ENCODE measurements at places on chromosomes 6 and 20.

DNA sequence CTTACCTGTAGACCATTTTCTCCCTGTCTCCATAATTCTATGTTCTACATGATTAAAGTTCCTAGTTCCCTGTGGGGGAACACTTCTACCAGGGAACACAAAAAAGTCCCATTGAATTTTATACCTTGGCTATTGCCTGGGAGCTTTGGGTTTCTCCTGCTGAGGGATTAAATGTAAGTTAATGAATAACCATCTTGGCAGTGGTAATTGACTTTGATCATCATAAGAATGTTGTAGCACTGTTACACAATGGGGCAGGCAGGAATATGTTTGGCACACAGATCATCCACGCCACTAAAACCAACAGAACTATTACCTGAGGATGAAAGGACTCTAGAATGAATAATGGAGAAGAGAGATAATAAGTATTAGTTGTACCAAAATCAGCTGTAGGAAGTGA, 1106.2 kb upstream of the GJE1 start:
- peak; percentile 67 for DNase-seq

GRCh38 chr6:41427642-41428335, 92.4 kb downstream of the NCR2 start:
- peak; percentile 66 for DNase-seq

- no peak for DNase-seq
These were observed 113.8 kb downstream of the JPH2 start for GRCh38 chr20:44073011-44073674.

DNA sequence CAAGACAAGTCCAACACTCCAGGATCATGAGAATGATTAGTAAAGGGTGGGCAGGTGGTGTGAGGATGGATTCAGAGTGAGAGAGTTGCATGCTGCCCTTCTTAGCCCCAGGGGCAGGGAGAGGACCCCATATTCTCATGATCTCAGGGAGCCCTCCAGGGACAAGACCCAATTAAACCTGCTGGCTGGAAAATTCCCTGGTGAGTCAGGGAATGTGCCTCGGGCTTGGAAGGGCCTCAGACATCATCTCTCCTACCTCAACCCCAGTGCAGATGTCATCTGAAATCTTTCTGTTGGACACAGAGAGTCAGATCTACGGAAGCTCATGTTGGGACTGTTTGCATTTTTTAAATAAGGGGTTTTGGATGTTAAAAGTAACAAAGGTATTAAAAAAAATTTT, 9.2 kb upstream of the SIRPD start:
- no peak for DNase-seq

DNA sequence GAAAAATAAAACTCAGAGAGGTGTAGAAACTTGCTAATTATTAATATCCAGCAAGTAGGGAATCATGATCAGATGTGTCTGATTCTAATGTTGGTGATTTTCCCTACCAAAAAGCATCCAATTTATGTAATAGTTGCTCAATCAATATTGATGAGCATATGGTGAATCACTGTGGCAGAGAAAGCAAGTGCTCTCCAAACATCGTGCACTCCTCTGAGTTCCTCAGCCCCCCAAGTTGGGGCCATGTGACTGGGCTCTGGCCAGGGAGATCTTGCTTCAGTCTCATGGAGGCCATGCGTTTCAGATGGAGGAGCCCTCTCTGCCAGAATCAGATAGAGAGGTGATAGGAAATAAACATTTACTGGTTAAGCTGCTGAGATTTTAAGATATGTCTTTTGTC, 133.2 kb upstream of the LY86 start:
- no peak for DNase-seq

- no peak for DNase-seq
These were observed 30.2 kb downstream of the RANBP9 start for GRCh38 chr6:13681305-13682061.

GRCh38 chr20:36167902-36168503, 13.5 kb downstream of the EPB41L1 start:
- DNase-seq = no peak

GRCh38 chr20:20666359-20666758, 46.1 kb downstream of the RALGAPA2 start:
- DNase-seq = no peak

- DNase-seq = no peak
These were observed 3.1 kb downstream of the HS3ST5 start for GRCh38 chr6:114339706-114340105.

GRCh38 chr6:126072834-126073233, 86.5 kb downstream of the TRMT11 start:
- DNase-seq = no peak

DNA sequence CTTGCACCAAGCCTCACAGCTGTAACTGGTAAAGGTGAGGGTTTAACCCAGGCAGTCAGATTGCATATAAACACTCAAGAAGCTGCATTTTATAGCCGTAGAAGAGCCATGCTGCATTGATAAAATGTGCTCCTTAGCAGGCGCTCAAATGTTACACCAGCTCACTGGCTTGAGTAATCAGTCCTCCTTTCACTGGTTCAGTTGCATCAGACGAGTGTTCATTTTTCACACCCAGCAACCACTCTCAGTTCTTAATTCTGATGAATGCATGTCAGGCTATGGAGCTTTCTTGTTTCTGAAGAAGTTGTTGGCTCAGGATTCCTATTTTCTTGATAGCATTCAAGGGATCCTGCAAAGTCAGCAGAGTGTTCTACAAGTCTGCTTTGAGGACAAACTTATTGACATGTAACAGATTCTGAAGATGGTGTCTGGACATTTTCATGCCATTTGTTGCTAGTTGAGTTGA, 198.3 kb downstream of the PLCB1 start:
- no peak for DNase-seq

GRCh38 chr6:162726947-162727321, 632 bp downstream of the PRKN start:
- DNase-seq = peak; percentile 4

- DNase-seq = no peak
These were observed 134.8 kb upstream of the FOXA2 start for GRCh38 chr20:22719167-22719591.

GRCh38 chr6:7532232-7532631, 9.2 kb upstream of the DSP start:
- peak; percentile 71 for DNase-seq

- DNase-seq = no peak
These were observed 658.8 kb upstream of the CHD6 start for GRCh38 chr20:42276718-42277602.

DNA sequence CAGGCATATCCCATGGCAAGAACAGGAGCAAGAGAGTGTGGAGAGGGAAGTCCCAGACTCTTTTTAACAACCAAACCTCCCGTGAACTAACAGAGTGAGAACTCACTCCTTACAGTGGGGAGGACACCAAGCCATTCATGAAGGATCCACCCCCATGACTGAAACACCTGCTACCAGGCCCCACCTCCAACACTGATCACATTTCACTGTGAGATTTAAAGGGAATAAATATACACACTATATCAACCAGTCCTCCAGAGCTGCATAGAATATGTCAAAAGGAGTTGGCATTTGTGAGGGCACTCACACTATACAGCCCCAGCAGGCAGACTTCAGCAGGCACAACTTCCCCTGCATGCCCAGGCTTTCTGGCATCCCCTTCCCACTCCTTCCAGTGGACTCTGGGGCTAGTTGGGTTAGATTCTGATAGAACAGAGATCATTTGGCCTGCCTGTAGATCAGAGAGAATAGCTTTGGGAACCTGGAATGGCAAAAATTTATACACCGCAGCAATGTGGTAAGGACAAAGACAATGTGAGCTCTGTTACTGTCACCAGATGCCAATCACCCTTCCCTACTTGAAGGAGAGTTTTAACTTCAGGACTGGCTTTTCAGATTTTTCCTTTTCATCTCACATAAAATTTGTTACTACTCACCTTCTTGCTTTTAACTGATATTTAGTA, 25.2 kb upstream of the TENT5A start:
- no peak for DNase-seq

DNA sequence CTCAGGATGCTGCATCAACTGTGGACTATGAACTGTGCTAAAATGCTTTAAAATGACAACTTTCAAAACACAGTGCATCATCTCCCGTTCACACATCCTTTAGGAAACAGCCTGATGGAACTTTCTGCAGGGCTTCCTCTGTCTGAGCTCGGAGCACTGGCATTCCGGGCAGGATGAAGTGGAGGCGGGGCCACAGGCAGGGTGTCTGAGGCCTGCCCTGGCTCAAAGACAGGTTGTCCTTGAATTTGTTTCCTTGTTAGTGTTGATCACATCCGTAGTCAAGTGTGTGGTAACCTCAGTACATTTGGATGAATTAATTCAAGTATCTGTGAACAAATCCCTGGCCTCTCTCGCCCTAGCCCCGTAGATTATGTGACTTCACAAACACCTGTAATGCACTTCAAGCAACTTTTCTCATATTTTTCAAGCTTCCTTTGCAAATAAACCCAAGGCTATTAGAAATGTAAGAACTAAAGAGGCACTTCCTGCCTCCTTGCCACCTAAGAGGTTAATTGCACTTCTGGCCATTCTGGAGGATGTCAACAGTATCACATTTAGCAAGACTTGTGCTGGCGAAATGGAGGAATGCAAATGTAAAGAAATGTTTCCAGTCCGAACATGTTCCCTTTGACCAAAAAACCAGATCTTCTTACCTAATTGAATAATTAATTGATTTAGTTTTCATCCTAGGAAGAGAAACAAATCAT, 3.1 kb downstream of the CD93 start:
- no peak for DNase-seq

GRCh38 chr6:149140137-149140909, 177.2 kb upstream of the TAB2 start:
- no peak for DNase-seq

DNA sequence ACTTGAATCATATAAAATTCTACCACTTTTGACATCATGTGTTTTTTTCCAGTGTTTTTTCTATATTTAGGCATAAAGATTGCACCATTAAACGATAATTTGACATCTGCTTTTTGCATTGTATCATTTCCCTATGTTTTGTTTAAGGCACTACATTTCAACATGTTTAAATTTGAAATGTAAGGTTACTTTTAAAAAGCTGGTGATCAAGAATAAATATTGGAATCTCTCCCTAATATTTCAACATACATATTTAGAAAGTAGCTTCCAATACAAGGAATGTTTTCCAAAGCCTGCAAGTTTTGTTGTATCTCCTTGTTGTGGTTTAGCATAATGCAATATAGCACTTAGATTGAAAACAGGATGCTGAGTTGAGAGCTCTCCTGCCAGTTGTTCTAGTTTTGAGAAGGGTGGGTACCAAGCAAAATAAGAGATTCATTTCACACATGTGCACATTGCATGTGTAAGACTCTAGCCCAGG, 76.5 kb downstream of the SYNJ2 start:
- DNase-seq = no peak

DNA sequence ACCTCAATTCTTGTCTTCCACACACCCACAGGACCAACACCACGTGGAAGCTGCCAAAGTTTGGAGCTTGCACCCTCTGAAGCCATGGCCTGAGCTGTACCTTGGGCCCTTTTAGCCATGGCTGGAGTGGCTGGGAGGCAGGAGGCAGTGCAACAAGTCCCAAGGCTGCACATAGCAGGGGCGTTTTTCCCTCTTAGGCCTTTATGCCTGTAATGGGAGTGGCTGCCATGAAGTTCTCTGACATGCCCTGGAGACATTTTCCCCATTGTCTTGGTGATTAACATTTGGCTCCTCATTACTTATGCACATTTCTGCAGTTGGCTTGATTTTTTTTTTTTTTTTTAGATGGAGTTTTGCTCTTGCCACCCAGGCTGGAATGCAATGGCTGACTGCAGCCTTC, 44.4 kb upstream of the SLC22A3 start:
- DNase-seq = no peak

GRCh38 chr6:150417899-150418826, 49.4 kb downstream of the IYD start:
- DNase-seq = peak; percentile 90

DNA sequence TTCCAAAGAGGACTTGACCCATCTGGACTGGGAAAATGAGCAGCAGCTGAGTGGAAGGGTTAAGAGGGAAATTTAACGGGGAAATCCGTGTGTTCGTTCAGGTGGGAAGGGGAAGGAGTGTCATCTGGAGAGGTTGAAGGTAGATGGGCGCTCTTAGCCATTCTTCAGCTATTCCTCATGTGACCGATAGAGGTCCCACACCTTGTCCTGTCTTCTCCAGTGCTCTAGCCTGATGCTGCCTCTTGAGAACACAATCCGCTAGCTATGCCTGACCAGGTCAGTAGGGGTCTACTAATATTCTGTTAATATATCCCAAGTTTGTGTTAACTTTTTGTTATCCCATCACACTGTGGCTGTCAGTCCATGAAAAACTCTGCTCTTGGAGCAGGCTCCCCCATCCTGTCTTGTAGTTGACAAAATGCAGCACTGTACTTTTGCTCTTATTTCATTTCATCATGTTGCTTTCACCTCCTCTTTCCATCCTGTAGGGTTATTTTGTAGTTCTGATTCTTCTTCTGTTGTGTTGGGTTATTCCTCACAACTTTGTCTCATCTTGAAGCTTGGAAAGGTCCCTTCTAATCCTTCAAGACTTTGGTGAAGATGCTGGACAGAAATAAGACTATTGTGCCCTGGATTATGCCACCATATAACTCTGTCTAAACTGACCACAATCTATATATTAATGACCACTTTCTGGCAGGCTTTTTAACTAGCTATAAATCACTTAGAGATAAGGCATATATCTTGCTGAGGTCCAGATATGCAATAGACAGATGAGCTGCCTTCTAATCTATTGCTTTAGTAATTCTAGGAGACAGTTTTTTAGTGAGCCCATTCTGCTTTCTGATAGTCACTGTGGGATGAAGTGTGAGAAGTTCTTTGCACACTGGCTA, 123.4 kb upstream of the SUPT3H start:
- no peak for DNase-seq

- no peak for DNase-seq
These were observed 55.9 kb downstream of the CBFA2T2 start for GRCh38 chr20:33545763-33546162.

GRCh38 chr6:14727494-14728395, 518.1 kb upstream of the JARID2 start:
- DNase-seq = no peak

DNA sequence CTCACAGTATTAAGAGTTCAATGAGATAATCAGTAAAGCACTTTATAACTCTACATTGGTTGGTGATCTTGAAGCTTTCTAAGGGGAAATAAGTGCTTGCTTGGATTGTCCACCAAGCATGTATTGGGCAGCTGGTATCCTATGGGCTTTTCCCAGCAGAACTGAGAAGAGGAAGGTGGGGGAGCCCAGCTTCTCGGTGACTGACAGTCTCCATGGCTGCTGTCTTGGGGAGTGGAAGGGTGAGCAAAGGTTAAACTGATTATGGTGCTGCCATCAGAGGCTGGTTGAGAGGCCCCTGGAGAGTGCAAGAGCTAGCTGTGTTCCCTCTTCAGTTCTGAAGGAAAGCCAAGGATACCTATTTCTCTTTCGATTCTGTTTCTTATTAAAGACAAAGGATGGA, 35.5 kb upstream of the ADTRP start:
- no peak for DNase-seq

DNA sequence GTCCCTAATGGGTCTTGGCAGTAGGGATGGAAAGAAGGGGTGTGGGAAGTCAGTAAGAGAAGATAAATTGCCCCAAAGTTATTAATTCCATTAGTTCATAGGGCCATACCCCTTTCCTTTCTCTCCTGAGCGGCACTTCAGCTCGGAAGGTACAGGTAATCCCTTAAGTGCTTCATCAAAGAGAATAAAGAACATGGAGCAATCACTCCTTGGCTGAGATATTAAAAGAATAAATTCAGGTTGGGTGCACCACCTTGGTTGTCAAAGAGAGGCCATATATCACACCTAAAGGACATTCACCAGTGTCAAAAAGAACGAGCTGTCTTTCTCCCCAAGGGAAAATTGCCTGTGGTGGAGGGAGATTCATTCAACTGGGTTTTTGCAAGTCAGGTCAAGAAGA, 87.5 kb downstream of the EDN3 start:
- no peak for DNase-seq

- no peak for DNase-seq
These were observed 69.0 kb upstream of the AHI1 start for GRCh38 chr6:135566311-135567068.

- no peak for DNase-seq
These were observed 137.0 kb downstream of the FOXA2 start for GRCh38 chr20:22447447-22447778.
